ENCODE measurements at places on chromosomes 7 and 10.
A peak's percentile ranks its signal among the peaks of the same experiment; 100 is the strongest.

- no peak for DNase-seq
Observed at GRCh38 chr10:59384761-59385160, 22.4 kb upstream of the FAM13C start.

DNA sequence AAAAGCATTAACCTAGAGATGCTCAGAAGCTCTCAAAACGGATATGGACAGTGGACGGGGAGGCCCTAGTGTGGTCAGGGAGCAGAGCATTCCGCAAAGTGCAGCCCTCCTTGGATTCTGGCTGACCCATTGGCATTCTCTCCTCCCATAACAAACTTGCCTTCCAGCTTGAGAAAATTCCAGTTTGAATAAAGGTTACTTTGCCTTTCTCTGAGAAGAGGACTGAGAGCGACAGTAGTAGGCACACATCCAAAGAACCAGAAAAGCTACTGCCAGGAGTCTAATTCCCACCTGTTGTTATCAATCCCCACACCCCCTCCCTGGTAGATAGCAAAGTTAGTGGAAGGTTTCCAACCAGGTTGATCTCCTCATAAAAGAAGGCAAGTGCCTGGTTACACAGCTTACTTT is 84.7 kb upstream of the TRIL start:
- no peak for DNase-seq

GRCh38 chr7:87886875-87887274 is 10.6 kb downstream of the DBF4 start:
- DNase-seq: no peak

DNA sequence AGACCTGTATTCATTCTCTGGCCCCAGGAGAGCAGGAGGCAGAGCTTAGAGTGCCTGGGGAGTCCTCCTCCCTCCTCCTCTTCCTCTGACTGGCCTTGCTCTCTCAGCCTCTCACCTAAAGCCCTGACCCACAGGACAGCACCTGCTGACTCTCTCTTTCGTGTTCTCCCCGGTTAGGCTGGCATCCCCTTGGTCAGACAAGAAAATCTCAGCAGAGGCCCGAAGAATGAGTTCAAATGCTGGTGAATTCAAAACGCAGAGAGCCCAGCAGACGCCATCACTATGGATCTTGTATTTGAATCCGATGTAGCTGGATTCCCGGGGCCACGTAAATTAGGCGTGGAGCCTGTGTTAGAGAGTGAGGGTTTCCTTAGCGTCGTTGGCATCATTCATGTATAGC is 255.3 kb downstream of the KLF6 start:
- DNase-seq: no peak

DNA sequence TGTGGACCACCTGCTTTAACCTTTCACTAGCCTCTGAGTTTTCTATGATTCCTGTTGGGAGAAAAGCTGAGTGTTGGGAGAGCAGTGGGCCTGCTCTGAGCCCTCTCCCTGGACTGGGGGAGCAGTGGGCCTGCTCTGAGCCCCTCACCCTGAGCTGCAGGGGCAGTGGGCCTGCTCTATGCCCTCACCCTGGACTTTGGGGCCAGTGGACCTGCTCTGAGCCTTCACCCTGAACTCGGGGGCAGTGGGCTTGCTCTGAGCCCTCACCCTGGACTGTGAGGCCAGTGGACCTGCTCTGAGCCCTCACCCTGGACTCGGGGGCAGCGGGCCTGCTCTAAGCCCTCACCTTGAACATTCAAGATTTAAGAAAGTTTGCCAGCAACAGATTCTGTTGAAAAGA is 33.4 kb downstream of the AGAP6 start:
- no peak for DNase-seq

- DNase-seq: no peak
Observed at GRCh38 chr7:45974540-45975360, 53.7 kb upstream of the IGFBP3 start.

- DNase-seq: no peak
Observed at GRCh38 chr7:123096976-123097375, 101.5 kb upstream of the TAS2R16 start.

DNA sequence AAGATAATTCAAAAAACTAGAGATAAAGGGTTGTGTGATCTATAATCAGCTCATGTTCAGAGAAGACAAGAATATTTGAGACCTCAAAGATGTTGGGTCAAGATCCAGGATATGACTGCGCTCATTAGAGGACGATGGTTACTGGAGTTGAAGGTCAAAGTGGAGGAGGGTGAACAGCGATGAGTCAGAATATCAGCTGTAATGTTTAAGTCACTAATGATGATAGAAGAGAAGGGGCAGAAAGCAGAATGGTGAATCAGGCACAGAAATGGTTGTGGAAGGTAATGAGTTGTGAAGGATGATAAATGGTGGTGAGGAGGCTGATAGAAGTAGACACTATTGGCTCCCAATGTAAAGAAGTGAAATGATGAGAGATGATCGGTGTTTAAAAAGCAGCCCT is 540.3 kb downstream of the INHBA start:
- no peak for DNase-seq

GRCh38 chr10:1509011-1509530 is 228.3 kb downstream of the ADARB2 start:
- DNase-seq: no peak

GRCh38 chr10:30751678-30752331 is 122.3 kb upstream of the LYZL2 start:
- peak; percentile 60 for DNase-seq

DNA sequence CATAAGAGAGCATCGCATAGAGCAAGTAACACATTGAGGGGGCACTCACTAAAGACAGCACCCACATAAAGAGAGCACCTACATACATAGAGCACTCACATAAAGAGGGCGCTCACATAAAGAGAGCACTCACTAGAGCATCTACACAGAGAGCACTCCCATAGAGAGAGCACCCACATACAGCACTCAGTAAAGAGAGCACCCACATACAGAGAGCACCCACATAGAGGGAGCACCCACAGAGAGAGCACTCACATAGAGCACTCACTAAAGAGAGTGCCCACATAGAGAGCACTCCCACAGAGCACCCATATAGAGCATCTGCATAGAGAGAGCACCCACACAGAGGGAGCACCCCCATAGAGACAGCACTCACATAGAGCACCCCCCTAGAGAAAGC is 47.8 kb downstream of the INSIG1 start:
- DNase-seq: no peak

DNA sequence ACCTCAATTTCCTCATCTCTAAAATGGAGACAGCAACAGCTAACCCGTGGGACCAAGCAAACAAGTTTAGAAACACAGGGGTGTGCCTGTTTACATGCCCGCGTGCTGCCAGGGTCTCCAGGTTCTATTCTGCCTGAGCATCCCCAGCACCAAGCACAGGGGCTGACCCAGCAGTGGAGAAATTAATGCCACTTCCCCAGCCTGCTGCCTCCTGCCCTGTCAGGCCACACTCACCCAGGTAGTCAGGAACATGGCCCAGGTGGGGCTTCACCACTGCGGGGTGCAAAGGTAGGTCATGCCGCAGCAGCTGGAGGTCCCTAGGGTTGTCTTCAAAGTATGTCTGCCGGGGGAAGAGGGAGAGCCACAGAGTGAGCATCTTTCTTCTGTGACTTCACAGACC is 5.8 kb downstream of the DDX56 start:
- no peak for DNase-seq

DNA sequence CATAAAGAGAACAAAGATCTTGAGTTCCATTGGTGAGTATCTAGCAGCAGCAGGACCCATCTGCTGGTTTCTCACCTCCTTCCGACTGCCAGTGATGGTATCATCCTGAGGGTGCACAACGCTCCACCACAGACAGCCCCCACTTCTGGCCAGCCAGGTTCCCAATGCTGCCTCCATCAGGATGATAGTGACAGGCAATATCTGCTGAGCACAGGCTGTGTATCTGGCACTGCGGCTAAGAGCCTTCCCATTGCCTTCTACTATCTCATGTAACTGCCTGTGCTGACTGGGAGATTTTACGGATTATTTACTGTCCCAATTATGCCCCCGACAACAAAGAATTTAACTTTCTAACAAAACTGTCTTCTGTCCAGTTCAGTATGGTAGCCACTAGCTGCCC is 352.4 kb upstream of the AOAH start:
- no peak for DNase-seq

GRCh38 chr10:600234-600633 is 89.2 kb downstream of the DIP2C start:
- DNase-seq: no peak

- DNase-seq: no peak
Observed at GRCh38 chr7:64775289-64775688, 18.9 kb upstream of the ZNF138 start.

- no peak for DNase-seq
Observed at GRCh38 chr7:95045236-95045923, 138.0 kb downstream of the PPP1R9A start.

GRCh38 chr10:80199828-80200227 is 5.5 kb downstream of the ANXA11 start:
- no peak for DNase-seq

DNA sequence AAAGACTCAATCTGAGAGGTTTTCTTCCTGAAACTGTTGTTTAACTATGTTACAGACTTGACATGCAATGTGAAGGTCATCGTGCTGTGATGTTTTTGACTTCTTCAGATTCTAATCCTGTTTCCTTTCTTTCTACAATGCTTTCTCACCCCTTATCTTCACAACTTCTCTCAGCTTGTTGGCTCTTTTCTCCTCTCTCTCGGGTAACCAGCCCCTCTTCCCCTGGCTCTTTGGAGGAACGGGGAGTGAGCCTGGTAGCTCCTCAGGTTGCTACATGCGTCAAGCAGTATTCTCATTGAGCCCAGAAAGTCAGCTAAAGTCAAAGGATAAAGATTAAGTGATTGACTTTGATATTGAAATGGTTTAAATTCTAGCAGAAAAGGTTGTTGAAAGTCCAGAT is 40.1 kb downstream of the SEC23IP start:
- no peak for DNase-seq

- DNase-seq: no peak
Observed at GRCh38 chr10:66629996-66630395, 295.8 kb upstream of the LRRTM3 start.

DNA sequence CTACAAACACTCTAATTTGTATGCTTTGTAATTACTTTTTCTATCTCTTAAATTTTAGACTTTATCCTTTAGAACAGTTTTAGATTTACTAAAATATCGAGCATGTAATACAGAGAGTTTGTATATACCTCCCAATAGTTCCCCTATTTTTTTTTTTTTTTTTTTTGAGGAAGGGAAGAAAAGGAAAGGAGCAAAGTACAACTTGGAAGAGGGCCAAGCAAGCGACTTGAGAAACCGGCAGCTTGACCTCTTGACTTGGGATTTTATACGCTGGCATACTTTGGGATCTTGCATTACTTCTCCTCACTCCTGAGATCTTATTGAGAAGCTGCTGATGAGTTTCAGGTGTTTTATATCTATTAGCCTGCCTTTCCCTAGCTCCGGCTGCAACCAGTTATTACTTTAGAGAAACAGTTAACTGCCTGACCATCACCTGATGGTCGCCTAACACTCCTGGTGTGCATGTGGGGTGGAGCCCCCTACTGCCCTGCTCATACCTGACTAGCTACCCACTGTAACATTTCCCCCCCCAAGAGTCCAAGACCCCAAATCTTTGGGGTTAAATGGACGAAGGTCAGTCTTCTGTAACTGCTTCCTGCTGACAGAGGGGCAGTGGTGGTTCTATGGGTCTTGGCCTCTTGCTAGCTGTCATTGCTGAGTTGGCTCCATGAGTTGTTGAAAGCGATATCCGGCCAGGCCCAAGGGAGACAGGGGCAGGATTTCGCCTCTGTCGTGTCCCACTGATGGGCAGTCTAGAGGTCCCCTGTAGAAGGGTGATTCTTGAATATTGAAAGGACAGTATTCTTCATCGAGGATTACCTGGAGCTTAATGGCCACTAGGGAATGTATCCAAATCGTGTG is 28.5 kb downstream of the MKLN1 start:
- no peak for DNase-seq

DNA sequence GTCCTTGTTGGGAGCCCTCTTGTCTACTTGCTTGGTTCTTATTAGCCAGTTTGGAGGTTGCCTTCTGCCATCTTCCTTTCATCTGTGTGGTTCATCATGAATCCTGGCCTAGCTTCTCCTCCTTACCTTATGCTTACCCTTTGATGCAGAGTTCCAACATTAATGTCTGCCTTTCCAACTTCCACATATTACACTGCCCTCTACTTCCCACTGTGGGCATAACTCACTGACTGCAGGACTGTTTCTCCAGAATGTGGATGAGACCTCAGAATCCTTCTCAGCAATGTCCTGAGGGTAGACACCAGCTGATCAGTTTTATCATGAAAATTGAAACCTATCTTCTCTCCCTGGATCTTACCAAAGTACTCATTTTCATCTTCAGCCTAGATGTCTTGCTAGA is 491.0 kb downstream of the LRMDA start:
- DNase-seq: no peak

- no peak for DNase-seq
Observed at GRCh38 chr7:5232874-5233273, 42.8 kb downstream of the WIPI2 start.

DNA sequence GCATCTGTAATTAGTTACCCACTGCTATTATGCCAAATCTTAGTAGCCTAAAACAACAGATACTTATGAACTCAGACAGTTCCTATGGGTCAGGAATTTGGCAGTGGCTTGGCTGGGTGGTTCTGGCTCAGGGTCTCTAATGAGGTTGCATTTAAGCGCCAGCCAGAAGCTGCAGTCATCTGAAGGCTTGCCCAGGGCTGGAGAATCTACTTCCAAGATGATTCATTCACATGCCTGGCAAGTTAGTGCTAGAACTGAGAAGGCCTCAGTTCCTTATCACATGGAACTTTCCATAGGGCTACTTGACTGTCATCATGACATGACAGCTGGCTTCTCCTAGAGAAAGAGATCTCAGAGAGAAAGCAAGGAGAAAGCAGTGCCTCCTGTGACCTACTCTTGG is 121.3 kb downstream of the AVL9 start:
- DNase-seq: no peak

- no peak for DNase-seq
Observed at GRCh38 chr10:89702121-89702480, 711 bp downstream of the KIF20B start.

- no peak for DNase-seq
Observed at GRCh38 chr10:81967716-81968115, 92.7 kb downstream of the NRG3 start.

GRCh38 chr10:90849956-90850749 is 7.7 kb downstream of the HTR7 start:
- DNase-seq: no peak

- no peak for DNase-seq
Observed at GRCh38 chr7:95473276-95473985, 12.3 kb upstream of the ASB4 start.

GRCh38 chr7:18900803-18901202 is 216.6 kb downstream of the TWIST1 start:
- no peak for DNase-seq

GRCh38 chr10:51090190-51090589 is 15.9 kb downstream of the PRKG1 start:
- DNase-seq: no peak

DNA sequence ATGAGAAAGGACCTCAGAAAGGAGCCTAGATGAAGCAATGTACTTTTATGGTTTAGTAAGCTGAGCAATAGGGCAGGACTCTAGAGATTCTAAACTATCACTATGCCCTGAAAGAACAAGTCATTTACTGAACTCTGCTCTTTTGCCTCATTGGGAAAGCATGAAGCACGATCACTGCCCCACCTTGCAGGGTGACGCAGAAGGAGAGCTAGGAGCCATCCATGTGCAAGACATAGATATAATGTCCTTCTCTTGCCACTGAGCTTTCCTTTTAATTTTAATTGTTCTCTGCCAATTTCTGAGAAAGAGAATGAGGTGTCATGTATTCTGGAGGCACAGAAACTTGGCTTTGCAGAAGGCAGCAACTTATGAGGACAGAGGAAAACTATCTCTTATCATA is 108.3 kb downstream of the SORCS1 start:
- DNase-seq: no peak
